ENCODE measurements at places on chromosomes 5 and 9. TPM values are rescaled to one million over a fixed set of nuclear protein-coding genes. Genes with fewer than 3 reads are reported as not detected.

Gene GRXCR2
- not detected for total RNA-seq

Gene MAMDC4
- total RNA-seq: 7.1 TPM

Gene PHYHD1
- total RNA-seq: 1.2 TPM

Gene GHR
- 1.7 TPM for total RNA-seq

Gene TICAM2
- total RNA-seq: 0.49 TPM

Data from temporal lobe (tissue), 4 donors.